ENCODE measurements at places on chromosomes 11 and 22. TPM values are rescaled to one million over a fixed set of nuclear protein-coding genes. Genes with fewer than 3 reads are reported as not detected.

The OR4A16 gene
- not detected for total RNA-seq

The NEU3 gene
- 10.6 TPM for total RNA-seq

The CDC42EP1 gene
- not detected for total RNA-seq

The PTPN5 gene
- not detected for total RNA-seq

DNA sequence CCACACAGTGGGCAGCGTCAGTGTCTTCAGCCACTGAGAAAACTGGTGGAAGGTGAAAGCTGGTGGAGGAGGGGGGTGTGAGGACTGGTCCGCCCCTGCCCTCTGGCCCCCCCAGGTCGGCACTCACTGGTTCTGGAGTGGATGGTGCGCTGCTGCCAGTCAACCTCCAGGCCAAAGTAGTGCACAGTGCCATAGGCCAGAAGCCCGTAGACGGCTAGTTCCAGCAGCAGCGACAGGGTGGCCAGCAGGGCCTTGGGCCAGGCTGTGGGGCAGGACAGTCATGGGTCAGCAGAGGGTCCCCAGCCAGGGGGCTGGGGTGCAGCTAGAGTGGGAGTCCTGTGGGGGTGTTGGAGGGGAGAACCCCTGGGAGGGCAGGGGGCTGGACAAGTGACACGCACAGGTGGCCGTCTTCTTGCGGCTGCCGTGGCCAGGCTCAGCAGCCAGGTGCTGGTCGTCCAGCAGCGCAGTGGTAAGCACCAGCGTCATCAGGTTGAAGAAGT is 2.2 kb downstream of the LMF2 start:
- H3K4me3 ChIP-seq = no peak overlapping the region
- H3K36me3 ChIP-seq = peaks cover 37% of the 10 kb centered on the region
- no peak overlapping the region for H3K27ac ChIP-seq
- peaks cover 38% of the 10 kb centered on the region for H3K4me1 ChIP-seq

GRCh38 chr22:23070418-23071229 is at the start of gene GNAZ:
GNAZ (plus strand) TSS chr22:23070519; CDS start chr22:23095696, 25,177 bp downstream.
- no peak for DNase-seq
- no peaks in the 10 kb centered on the region for H3K36me3 ChIP-seq
- peaks cover 22% of the 10 kb centered on the region for H3K4me1 ChIP-seq
- peak within 1 kb of the TSS; percentile 59 for H3K4me3 ChIP-seq
- no peaks in the 10 kb centered on the region for H3K27me3 ChIP-seq
- H3K27ac ChIP-seq = no peak within 1 kb of the TSS

DNA sequence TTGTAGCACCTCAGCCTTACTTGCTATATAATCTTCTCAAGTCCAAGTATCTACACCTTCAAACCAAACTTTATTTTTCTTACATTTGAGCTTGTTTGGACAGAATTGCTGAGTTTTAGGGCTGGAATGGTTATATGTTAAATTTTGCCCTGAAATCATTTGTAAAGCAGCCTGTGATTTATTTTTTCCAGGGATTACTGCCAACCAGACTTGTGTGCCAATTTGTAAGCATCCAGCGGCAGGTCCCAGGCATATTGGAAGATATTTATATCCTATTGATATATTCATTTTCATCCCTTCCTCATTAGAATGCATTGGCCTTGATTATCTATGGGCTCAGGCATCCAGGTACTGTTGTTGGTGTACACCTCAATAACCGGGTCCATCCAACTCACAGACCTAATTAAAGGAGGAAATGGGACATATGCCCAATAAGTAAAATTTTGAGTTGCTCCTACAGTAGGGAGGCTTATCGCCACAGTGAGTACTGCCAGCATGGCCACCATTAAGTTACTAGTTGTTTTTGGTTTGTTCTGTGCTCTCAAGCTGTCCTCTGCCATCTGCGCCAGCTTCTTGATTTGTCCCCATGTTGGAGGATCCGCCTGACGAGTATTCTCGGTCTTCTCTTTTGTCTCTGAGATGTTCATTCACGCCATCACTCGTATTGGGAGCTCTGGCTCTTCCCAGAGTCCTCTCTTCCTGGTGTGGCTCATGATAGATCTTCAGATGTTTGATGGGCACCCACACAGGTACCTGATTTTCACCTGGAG is 9.8 kb upstream of the DNAJB13 start:
- H3K36me3 ChIP-seq = no peaks in the 10 kb centered on the region
- no peak overlapping the region for H3K27ac ChIP-seq
- no peak for DNase-seq
- H3K4me1 ChIP-seq = no peaks in the 10 kb centered on the region
- no peaks in the 10 kb centered on the region for H3K27me3 ChIP-seq
- no peak overlapping the region for H3K4me3 ChIP-seq

DNA sequence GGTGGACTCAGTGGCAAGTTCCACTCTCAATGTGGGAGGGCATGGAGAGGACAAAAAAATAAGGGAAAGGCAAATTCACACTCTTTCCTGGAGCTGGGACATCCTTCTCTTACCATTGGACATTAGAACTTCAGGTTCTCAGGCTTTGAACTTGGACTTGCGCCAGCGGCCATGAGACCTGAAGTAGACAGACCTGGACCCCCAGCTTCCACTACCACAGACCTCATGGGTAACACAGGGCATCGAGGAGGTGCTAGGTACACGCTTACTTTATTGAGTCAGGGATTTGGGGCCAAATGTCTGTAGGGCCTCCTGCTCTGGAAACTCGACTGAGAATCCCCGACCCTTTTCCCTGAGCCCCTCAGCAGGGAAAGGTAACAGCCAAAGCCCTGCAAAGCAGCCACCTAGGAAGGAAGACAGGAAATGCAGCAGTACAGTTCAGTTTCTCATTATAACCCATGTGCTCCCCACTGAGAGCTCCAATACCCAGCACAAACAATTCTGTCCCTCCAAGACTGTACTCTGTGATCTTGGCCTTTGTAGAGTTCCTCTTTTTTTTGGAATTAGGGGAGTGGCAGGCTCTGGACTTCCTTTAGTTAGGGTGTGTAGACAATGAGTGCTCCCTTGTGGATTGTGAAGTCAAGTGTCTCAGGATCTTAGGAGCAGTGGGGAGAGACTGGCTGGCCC is 5.7 kb downstream of the CHRNA10 start:
- H3K27ac ChIP-seq = no peak overlapping the region
- peaks cover 34% of the 10 kb centered on the region for H3K36me3 ChIP-seq
- DNase-seq = no peak
- H3K27me3 ChIP-seq = no peaks in the 10 kb centered on the region
- no peak overlapping the region for H3K4me3 ChIP-seq

- no peak overlapping the region for H3K27ac ChIP-seq
- H3K4me3 ChIP-seq = no peak overlapping the region
- no peaks in the 10 kb centered on the region for H3K27me3 ChIP-seq
- no peaks in the 10 kb centered on the region for H3K4me1 ChIP-seq
Observed at GRCh38 chr11:104573441-104573990, 324.7 kb downstream of the CASP12 start.

DNA sequence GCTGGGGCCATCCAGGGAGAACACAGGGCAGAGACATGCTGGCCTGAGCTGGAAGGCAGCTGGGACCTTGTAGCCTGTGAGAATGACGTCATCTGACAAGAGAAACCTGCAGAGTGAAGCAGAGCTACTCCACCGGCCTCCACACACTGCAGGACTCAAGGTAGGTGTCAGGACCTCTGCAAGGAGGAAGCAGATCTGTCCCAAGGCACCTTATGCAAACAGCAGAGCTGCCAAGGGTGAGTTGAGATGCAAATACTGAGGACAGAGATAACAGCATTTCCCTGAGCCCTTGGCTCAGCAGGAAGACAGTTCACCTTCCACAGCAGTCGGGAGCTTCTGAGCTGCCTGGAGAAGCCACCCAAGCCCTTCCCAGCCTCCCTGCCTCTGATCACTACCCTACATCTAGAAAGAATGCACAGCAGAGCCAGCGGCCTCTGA is 51.9 kb upstream of the IGSF9B start:
- no peaks in the 10 kb centered on the region for H3K36me3 ChIP-seq
- H3K4me1 ChIP-seq = no peaks in the 10 kb centered on the region
- H3K27ac ChIP-seq = no peak overlapping the region
- DNase-seq = no peak
- no peaks in the 10 kb centered on the region for H3K27me3 ChIP-seq

DNA sequence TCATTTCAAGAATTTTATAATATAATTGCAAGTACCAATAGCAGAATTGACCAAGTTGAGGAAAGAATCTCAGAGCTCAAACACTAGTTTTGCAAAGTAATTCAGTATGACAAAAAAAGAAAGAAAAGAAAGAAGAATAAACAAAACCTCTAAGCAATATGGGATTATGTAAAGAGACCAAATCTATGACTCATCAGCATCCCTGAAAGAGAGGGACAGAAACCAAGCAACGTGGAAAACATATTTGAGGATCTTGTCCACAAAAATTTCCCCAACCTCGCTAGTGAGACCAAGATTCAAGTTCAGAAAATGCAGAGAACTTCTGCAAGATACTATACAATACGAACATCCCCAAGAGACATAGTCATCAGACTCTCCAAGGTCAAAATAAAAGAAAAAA is 203.7 kb upstream of the DDI1 start:
- H3K4me3 ChIP-seq = no peak overlapping the region
- H3K36me3 ChIP-seq = no peaks in the 10 kb centered on the region
- no peak overlapping the region for H3K27ac ChIP-seq
- DNase-seq = no peak
- no peaks in the 10 kb centered on the region for H3K4me1 ChIP-seq
- no peaks in the 10 kb centered on the region for H3K27me3 ChIP-seq

DNA sequence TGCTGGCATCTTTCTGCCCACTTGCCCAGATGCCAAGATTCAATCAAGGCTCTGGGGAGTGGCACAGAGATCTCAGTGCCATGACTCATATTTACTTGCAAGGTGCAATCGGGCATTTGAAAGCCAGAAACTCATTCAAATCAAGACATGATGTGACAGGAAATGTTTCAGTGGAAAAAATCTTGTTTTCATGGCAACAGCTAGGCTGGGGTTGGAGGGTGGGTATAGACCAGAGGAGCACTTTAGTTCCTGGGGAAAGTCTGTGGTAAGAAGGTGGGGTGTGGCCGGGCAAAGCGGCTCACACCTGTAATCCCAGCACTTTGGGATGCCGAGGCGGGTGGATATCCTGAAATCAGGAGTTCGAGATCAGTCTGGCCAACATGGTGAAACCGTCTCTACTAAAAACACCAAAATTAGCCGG is 1.2 kb downstream of the MAJIN start:
- peaks cover 23% of the 10 kb centered on the region for H3K4me1 ChIP-seq
- H3K27ac ChIP-seq = no peak overlapping the region
- H3K36me3 ChIP-seq = no peaks in the 10 kb centered on the region

DNA sequence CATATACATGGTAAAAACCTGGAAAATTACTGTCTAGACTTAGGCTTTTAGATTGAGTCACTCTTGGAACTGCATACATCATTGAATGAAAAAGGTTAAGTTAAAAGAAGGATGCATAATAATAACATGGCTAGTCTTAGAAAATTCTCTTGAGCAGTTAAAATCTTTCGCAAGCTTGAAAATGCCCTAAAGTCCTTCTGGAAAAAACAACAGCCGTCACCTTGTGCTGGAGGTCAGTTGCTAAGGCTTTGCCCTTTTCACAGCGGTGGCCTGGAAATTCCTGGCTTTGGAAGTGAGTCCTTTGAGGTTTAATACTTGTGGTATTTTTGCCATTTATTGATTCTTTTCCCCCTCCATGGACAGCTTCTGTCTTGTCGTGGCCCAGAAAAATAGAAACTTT is 17.4 kb upstream of the FBLN1 start:
- H3K27ac ChIP-seq = no peak overlapping the region
- DNase-seq = no peak
- H3K27me3 ChIP-seq = no peaks in the 10 kb centered on the region
- no peaks in the 10 kb centered on the region for H3K36me3 ChIP-seq
- no peaks in the 10 kb centered on the region for H3K4me1 ChIP-seq
- no peak overlapping the region for H3K4me3 ChIP-seq

GRCh38 chr11:61264371-61264770 is 23.4 kb downstream of the PGA5 start:
- no peak overlapping the region for H3K27ac ChIP-seq
- no peak overlapping the region for H3K4me3 ChIP-seq
- no peaks in the 10 kb centered on the region for H3K4me1 ChIP-seq
- no peaks in the 10 kb centered on the region for H3K36me3 ChIP-seq
